ENCODE measurements at places on chromosomes 4 and X.

- DNase-seq = no peak
Observed at GRCh38 chr4:141241986-141242385, 21.3 kb downstream of the ZNF330 start.

- no peak for DNase-seq
Observed at GRCh38 chr4:81737865-81738559, 266.3 kb upstream of the RASGEF1B start.

- no peak for DNase-seq
Observed at GRCh38 chr4:186807808-186808629, 84.4 kb upstream of the FAT1 start.

- DNase-seq = no peak
Observed at GRCh38 chr4:141395919-141396318, 175.2 kb downstream of the ZNF330 start.

DNA sequence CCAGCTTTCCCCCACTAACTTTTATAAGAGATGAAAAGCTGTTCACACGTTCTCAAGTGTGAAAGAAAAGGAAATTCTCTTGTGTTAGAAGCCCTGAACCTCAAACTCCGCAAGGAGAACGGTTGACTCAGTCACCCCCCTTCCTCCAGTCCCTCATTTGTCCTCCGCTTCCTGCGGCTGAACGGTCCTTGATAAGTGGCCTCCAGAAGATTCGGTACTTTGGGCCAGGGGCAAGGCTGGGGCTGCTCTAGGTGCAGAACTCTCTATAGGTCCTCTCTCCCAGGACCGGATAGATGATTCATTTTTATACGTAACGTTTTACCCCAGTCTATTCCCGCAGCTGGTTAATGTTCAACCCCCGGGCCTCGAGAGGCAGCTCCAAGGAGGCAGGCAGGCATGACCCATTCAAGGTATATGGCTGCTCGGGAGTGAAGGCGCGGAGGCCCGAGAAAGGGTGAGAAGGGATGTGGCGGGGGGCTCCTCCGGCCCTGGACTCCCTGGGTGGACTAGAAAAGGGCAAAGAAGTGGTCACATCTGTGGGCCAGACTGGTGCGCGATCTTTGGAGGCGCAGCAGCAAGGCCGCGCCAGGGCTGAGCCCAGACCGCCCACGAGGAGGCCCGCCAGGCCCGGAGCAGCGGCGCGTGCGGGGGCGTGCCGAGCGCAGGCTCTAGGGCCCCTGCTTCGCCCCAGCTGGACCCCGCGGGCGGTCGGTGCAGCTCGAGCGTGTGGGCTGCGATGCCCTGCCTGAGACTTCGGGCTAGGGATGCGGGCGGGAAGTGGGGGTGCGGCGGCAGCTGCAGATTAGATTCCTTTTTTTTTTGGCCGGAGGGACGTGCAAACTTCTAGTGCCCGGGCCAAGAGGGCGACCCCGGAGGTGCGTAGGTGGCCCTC, 11.7 kb downstream of the PITX2 start:
- no peak for DNase-seq

DNA sequence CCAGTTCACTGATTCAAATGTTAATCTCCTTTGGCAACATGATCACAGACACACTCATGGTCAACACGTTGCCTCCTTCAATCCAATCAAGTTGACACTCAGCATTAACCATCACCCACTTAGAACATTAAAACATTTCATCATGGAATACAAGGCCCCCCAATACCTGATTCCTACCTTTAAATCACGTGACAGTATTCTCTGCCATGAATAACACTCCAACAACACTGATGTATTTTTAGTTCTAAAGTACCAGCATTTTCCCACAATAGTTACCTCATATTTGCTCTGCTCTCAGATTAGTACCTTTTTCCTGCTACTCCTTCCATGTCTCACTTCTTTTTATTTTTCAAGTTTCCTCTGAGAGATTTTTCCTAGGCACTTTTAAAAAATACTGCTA, 19.6 kb downstream of the IL13RA2 start:
- DNase-seq = no peak

DNA sequence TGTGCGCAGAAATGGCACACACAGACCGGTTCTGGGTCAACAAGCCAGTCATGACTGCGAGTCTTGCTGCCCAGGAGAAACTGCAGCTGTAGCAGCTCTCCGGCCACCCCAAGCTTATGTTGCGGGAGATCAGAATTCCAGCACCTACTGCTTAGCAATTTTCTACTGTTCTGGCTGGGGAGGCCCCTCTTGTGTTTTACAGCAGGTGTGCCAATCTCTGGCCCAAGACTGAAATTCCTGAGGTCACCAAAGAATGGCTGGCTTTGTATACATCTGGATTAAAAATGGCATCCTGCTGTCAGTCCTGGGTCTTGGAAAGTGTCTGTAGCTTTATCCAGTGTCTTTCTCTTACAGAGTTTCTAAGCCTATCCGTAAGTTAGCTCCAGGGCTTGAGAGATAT, 68.9 kb upstream of the TRAM1L1 start:
- DNase-seq = no peak

- no peak for DNase-seq
Observed at GRCh38 chr4:6557856-6558255, 17.1 kb upstream of the MAN2B2 start.

- no peak for DNase-seq
Observed at GRCh38 chrX:148784137-148784536, 283.7 kb downstream of the AFF2 start.

GRCh38 chr4:113684534-113685091, 76.9 kb downstream of the CAMK2D start:
- DNase-seq = no peak

DNA sequence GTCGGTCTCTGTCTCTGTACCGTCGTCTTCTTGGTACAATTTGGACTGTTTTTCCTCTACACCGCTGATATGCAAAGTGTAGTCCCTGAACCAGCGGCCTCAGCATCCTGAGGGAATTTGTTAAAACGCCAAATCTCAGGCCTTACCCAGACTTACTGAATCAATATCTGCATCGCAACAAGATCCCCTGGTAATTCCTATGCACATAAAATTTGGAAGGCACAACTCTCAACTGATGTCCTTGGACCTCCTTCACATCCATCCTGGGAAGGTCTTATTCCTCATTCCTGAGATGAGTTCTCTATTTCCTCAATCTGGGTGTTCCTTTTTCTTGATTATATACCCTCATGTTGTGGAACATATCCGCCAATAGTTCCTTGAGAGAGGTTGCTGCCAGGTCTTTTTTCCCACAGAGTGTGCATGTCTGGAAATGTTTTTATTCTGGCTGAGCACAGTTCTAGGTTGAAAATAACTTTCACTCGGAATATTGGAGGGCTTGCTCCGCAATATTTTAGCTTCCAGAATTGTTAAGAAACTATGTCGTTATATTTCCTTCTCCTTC, 738 bp upstream of the HPF1 start:
- no peak for DNase-seq

GRCh38 chr4:153205757-153206156, 1.5 kb downstream of the TRIM2 start:
- DNase-seq = no peak

DNA sequence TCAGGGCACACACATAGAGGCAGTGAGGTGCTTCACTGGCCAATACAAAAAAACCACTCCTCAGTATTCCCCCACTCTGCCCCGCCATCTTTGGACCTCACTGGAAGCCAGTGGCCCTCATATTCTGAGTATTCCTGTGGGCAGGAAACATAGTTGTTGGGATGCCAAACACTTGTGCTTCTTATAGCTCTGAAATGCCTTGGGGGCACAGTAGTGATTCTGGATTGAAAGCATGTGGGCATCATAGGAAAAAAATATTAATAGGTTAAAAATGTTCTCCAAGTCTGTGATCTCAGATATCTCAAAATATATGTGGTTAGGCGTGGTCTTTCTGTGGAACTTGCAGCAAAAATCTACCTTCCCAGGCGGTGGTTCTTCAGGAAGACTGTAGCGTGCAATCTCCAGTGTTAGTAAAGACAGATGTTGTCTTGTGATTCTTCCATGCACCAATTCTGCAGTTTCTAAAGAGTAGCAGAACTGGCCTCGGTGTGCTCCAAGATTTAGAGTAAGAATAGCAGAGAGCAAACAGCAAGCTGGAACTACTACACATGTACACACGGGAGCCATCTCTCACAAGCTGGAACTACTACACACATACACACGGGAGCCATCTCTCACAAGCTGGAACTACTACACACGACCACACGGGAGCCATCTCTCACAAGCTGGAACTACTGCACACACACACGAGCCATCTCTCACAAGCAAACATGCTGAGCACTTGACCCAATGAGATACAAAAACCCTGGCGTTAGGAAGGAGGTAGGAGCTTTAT, 8.0 kb upstream of the TENM3 start:
- no peak for DNase-seq

DNA sequence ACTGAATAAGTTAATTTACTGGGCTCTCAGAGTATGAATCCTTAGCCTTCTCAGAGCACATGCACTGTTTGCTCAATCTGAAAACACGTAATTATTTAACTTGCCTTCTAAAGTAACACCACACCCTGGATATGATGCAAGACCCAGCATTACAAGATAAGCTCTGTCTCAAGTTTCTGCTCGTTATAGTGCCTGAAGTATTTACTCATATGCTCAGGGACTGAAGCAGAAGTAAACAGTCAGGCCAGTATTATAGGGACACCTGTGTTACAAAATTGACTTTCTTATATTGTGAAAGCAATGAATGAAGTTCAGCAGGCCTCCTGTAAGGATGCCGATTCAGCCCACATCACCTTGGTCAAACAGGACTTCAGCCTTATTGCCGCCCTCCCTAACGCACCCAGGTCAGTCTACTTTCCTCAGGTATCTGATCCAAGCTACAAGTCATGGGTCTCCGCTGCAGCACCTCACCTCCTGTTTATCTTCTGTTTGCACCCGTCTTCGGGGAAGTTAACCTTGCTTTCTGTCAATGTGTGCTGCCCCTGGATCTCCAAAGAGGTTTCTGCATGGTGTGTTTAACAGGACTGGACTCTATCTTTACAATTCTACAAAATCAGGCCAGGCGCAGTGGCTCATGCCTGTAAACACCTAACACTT, 42.8 kb upstream of the KLF3 start:
- DNase-seq = peak; percentile 62

DNA sequence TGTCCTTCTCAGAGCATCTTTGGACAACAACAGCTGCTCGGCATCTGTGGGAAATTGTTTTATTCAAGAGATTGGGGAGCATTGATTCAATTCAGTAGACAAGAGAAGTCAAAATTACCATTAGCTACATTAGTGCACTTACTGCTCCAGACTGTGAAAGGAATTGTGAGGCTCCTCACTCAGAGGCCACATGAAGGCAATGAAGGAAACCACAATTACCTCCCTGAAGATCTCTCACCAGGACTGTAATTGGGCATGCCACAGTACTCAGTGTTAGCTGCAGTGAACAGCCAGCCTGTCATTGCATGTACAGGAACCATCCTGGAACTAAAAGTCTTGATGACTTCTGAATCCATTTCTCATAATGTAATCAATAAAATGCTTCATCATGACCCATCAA, 144.8 kb downstream of the PPA2 start:
- DNase-seq = no peak

DNA sequence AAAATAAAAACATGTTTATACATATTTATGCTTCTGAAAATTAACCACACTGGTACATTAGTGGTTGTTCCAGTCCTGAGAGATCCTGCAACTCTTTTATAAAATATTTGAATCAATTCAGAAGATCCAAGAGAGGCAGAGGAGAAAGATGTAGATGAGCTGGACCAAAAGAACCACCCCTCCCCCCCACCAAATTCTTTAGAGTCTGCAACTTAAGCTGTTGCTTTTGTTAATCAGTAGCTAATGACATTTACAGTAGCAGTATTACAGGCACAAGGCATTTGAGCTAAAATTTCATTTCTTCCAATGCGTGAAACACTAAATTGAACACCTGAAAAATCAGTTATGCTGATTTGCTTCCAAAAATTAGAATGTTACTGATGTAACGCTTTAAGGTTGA, 61.5 kb downstream of the PDK3 start:
- no peak for DNase-seq

DNA sequence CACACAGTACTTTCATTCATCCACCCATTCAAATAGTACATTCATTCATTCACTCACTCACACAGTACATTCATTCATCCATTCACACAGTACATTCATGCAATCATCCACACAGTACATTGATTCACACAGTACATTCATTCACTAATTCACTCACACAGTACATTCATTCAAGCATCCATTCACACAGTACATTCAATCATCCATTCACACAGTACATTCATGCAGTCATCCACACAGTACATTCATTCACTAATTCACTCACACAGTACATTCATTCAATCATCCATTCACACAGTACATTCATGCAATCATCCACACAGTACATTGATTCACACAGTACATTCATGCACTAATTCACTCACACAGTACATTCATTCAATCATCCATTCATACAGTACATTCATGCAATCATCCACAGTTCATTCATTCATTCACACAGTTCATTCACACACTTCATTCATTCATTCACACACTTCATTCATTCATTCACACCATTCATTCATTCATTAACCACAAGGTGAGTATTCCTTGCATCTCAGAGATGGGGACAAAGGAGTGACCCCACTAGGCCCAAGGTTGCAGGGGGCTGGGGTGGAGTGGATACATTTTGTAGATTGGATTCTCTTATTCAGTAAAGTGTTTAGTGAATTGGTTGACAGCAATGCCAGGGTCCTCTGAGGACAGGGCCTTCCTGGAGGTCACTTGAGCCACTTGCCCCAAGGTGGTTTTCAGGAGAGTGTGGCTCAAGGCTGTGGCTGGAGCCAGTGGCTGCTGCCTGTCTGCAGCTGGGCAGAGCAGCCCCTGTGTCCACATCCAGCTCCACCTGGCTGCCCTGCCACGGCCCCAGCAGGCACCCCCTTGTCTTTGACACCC, 4.3 kb upstream of the SPON2 start:
- no peak for DNase-seq

GRCh38 chr4:153223427-153223801, 19.2 kb downstream of the TRIM2 start:
- no peak for DNase-seq

DNA sequence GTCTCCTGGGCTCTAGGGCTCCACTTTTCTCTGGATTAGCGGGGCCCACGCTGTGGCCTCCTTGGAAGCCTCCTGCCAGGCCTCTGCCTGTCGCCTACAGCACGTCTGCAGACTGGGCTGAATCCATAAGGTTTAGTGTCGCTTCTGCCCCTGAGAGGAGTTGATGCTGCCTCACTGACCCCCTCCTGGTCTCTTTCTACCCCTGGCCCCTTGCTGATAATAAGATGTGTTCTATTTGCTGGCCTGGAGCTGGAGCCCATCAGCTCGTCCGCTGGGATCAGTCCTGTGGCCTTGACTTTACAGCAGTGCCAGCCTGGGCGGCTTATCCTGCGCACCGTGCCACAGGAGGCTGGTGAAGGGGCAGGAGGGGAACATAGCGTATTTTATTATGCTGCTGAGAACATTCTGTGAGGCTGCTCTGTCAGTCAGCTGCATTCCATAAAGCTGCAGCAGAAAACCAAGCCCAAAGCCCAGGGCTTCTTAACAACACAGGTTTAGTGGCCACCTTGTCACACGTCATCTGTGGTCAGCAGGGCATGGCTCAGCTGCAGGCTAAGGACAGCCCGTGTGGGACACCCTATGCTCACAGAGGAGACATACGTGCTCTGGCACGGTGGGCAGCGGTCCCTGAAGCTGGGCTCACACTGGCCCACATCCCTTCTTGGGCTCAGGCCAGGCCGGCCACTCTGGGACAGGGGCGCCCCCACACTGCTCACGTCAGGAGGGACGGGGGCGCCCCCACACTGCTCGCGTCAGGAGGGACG, 29.3 kb upstream of the HGFAC start:
- DNase-seq = no peak

GRCh38 chr4:71680706-71681105, 103.2 kb downstream of the GC start:
- no peak for DNase-seq
